GM12864 (cell line): ENCODE measurements at places on chromosomes 6 and 20.

DNA sequence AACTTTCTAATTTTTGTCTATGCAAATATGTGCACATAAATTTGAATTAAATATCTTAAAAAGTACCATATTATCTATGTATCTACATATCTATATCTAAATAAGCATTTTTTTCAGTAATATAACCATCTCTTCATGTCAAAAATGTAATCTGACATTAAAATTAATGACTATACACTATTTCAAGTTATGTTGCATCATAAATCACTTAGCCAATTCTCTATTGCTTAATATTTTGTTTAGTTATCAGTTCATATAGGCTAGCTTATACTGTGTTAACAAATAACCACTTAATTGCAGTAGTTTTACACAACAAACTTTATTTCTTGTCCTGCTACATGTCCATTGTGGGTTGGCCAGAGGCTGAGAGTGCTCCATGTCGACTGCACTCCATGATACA lies 360.8 kb downstream of the EPM2A start:
- DNase-seq = no peak

- DNase-seq = no peak
These were observed 146.6 kb upstream of the AKIRIN2 start for GRCh38 chr6:87848616-87849015.

GRCh38 chr20:61055180-61056010 lies 196.7 kb upstream of the CDH4 start:
- DNase-seq = no peak

DNA sequence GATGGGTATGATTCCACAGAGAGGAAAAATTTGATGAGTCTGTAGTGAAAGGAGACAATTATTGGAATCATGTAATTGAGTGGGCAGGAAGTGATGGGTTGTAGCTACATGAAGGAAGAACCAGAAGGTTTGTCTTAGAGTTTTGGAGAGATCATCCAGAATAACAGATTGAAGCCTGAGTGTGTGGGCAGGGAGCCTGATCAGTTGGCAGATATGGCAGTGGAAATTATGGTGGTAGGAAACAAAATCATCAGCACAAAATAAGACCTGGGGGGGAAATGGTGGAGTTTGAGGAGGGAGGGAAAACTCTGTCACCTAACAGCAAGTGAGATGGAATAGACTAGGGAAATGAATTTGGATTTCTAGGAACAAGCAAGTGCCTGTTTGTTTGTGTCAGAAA lies 606.6 kb upstream of the MAP3K7 start:
- no peak for DNase-seq

DNA sequence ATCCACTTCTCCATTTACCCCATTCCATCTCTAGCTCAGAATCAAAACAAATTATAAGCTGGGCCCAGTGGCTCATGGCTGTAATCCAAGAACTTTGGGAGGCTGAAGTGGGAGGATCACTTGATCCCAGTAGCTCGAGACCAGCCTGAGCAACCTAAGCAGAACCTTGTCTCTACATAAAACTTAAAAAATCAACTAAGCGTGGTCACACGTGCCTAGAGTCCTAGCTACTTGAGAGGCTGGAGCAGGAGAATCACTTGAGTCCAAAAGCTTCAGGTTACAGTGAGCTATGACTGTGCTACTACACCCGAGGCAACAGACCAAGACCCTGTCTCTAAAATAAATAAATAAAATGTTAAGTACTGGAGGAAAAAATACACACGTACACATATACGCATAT lies 74.7 kb upstream of the RUNX2 start:
- no peak for DNase-seq

DNA sequence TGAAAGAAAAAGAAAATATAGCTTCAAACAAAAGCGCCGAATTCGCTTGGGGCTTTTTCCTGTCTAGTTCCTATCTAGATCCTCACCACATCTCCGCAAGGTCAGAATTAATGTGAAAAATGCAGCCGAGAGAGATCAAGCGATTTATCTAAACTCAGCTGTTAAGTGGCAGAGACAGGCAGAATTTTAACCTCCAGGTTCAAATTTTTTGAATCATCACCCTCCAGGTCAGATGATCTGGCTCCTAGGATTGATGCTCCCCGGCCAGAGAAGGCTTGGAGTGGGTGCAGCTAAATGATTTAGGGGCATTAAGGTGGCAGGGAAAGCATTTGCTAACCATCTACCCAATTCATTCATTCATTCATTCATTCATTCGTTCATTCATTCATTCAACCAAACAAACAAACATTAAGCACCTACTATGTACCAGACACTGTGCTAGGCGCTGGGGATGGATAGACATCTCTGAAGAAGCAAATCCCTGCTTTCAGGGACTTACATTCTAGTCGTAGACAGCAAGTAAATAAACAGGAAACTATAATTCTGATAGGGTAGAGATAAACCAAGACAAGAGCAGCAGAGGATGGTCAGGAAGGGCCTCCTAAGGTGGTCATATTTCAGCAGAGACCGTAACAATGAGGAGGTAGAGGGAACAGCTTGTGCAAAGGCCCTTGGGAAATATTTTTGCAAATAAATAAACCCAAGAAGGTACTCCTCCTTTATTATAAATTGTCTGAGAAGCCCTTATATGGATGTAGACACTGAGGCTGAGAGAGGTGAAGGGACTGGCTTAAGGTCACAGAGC lies 672 bp upstream of the UBE2V1 start:
- DNase-seq = no peak

DNA sequence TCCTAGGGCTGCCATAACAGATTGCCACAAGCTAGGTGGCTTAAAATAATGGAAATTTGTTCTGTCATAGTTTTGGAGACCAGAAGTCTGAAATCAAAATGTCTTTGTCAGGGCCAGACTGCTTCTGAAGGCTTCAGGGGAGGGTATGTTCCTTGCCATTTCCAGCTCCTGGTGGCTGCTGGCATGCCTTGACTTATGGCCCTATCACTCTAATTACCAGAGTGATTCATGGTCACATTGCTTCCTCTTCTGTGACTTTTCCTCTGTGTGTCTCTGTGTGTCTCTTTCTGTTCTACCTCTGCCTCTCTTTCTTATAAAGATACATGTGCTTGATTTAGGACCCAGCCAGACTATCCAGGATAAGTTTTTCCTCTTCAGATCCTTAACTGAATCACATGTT lies 635.2 kb upstream of the IMPG1 start:
- no peak for DNase-seq

DNA sequence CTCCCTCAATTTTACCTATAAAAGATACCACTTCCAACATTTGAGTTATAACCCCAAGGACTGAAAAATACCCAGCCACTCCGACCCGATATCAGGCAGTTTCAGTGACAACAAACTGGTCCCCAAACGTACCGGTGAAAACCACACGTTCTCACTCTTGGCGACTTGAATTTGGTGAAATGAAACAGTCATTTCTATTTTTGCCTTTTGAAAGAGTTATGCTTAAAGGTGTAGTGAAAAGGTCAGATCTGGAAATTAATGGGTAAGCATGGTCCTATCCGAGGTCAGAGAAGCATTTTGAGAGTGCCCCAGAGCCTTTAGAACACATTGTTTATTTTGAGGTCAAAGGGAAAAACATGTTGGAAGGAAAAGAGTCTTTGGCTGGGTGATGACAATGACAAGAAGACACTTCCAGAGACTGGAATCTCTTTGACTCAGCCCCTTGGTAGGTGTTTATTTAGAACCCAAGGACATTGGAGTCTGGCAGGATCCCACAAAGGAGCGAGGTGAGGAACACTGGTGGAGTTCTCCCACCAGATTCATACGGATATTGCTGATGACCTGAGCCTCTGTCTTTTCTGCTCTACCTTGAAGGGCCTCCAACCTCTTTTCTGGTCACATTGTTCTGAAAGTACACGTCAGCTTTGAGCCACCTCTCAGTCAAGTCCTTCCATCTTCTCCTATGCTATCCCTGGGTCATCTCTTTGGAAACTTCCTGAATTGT lies 235.0 kb downstream of the GMPR start:
- peak; percentile 91 for DNase-seq
